ENCODE measurements at places on chromosomes 6 and 20.
A peak's percentile ranks its signal among the peaks of the same experiment; 100 is the strongest.

DNA sequence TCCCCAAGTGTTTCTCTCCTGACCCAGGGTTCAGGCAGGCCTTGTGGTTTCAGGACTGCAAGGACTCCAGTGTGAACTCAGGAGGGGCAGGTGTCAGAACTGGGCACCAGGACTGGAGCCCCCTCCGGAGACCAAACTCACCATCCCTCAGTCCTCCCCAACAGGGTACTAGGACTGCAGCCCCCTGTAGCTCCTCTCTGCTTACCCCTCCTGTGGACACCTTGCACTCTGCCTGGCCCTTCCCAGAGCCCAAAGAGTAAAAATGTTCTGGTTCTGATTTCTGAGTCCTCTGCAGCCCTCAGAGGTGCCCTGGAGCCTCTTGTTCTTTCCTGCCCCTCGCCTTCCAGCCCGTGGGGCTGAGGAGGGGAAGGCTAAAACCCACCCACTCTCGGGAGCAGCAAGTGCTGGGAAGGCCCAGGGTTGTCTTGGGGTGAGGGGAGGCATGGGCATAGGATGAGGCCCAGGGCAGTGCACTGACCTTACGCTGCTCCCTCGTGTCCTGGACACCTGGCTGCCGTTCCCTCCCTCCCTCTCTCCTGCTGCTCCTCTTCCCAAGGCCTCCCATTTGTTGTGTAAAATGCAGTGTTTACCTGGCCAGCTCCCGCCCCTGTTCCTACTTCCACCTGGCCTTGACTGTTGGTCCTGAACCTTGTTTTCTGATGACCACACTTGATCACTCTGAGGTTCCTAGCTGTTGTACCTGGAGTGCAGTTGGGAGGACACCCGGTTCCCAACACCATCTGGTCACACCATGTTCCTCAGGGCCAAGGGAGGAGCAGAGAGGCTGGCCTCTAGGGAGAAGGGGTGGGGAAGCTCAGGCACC is 9.9 kb downstream of the CNPY3 start:
- no peak for DNase-seq

- no peak for DNase-seq
Observed at GRCh38 chr6:1040393-1040792, 271.5 kb upstream of the FOXQ1 start.

- DNase-seq = no peak
Observed at GRCh38 chr6:82617648-82618047, 254.0 kb downstream of the TPBG start.

GRCh38 chr6:39137245-39137644 is 22.3 kb upstream of the SAYSD1 start:
- DNase-seq = no peak

- no peak for DNase-seq
Observed at GRCh38 chr6:42251911-42252637, 34.4 kb upstream of the MRPS10 start.

DNA sequence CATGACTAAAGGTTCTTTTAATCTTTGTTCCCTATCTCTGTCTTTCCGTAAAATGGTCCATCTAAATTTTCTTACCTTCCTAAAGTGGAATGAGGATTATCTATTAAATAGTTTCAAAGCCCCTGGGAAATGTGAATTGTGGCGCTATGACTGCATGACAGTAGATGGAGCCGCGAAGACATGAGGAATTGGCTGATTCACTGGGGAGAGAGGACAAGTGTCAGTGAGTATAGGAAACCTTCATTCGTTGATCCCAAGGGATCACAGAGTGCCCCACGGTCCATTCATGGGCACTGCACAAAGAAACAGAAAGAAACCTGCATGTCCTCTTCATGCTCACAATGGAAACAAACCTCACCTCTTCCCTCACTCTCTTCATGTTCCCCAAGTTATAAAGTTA is 479.3 kb upstream of the BTBD3 start:
- no peak for DNase-seq

- no peak for DNase-seq
Observed at GRCh38 chr6:167027772-167028171, 28.6 kb downstream of the CEP43 start.

GRCh38 chr6:2755456-2755855 is 4.7 kb upstream of the MYLK4 start:
- no peak for DNase-seq

DNA sequence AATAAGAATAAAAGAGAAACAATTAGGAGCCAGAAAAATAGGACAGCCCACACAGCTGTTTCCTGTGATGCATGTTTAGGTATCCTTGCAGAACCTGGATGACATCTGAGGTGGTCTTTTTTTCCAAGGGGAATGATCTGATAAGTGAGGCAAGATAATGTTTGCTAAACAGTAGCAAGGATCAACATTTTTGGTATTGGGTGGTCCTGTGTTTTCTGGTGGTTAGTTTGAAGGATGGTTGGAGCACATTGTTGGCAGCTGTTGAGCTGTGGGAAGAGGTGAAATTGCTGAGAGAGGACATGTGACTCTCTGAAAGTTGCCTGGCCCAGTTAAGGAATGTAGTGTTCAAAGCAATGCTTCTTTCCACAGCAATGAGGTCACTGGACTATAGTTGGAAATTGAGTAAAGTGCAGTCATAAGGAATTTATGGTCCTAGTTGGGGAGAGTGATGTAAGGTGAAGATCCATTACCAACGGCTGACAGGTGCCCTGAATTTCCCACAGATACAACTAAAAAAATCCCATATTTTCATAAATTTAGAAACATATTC is 270.2 kb upstream of the IMPG1 start:
- no peak for DNase-seq

DNA sequence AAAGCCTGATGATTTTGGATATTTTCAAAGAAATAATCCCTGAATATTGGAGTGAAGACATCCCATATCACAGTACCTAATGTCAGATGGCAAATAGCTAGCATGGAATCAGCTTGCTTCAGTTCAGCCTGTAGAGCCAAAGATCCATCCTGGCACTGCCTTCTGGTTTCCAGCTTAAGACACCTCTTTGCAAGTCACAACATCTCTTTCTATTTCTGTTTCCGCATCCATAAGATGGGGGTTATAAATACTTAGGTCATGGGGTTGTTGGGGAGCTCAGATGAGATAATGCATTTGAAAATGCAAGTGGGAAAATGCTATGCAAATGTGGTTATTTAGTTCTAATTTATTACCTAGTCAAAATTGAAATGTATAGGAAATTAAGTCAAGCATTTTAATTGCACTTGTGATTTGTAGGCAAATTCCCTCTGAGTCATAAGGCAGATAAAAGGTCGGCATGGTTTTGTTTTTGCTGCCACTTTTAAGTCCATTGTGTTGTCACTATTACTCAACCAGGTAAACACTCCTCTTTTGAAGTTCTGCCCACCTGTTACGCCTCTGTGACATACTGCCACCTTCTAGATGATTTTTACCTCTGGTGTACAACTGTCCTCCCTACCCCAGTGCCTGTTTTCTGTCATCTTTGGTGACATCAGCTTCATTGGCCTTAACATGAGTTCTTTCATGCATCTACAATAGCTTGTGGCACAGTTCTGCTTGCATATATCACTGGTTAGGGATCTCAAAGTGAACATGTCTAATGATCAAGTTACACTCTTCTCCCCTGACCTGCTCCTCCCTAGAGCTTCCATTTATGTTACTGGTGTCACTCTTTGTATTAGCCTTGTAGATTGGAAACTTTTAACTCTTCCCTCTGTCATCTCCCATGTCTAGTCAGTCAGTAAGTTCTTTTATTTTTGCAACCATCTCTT is 96.6 kb downstream of the CDKAL1 start:
- DNase-seq = peak; percentile 10

DNA sequence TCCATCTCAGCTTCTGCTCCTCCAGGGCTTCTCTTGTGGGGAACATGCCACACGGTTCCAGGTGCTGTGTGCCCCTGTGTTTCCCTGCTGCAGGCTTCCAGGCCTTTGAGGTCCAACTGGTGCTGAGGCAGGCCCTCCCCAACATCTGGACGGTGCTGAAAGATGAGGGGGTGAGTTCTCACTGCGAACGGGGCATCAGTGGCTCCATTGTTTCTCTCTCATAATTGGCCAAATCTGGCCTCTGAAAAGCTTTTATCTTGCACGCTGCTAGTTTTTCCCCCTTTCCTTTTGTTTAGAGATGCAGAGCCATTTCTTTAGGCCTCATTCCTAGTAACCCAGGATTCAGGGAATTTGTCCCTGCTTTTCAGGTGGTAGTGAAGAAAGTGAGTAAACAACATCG is 8.6 kb downstream of the PNLDC1 start:
- no peak for DNase-seq

DNA sequence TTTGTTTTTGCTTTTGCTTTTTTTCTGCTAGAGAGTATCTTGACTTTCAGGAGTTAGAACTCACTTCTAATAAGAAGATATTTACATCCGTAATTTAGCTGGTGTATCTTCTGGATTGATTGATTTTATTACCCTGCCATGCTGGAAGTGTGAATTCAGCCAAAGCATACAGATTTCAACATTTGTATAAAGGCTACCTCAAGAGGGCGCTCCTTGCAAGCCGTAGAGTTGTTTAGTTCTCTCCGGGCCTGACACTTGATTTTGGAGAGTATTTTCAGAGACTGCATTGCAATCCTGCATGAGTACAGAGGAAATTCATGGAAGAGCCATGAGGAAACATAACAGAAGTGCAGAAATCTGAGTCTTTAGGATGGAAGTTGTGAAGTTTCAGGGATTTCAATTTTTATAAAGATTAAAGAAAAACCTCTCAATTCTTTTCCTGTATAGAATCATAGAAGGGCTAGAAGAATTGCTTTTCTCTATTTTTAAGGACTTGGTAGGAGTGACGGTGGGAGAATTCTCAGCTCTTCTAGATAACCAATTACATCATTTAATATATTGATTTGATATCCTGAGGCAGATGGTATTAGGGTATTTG is 66.7 kb upstream of the TIAM2 start:
- DNase-seq = peak; percentile 33

DNA sequence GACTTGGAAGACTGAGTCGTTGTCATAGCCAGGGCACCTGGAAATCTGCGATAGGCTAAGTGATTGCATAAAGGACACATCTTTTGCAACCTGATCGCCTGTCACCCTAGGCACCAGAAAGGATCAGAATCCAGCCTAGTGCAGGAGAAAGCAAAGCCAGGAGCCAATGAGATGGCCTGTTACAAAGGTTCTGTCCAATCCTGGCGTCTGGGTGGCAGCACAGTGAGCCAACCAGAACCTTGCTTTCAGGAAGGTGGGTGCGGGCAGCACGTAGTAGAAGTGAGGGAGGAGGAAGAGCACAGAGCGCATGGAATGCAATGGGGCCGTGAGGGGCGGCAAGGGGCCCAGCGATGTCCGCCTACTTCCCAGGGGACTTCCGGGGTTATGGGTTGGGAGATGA is 120.4 kb upstream of the GGTLC1 start:
- peak; percentile 8 for DNase-seq

DNA sequence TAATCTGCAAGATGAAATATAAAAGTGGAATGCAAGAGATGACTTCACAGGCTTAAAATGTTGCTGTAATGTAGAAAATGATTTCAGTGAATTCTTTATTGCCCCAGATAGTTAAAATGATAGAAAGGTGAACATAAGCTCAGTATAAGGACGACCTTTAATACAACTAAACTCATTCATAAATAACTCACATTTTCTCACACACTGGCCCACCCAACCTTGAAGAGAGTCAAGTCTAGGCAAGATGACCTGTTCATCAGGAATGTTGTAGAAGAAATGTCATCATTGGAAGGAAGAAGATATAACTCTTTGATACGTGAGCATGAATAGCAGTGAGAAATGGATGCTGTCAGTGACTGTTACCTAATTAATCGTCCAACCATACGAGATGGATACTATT is 111.1 kb upstream of the SASH1 start:
- DNase-seq = no peak

- DNase-seq = no peak
Observed at GRCh38 chr6:89032599-89032998, 48.0 kb upstream of the PNRC1 start.

DNA sequence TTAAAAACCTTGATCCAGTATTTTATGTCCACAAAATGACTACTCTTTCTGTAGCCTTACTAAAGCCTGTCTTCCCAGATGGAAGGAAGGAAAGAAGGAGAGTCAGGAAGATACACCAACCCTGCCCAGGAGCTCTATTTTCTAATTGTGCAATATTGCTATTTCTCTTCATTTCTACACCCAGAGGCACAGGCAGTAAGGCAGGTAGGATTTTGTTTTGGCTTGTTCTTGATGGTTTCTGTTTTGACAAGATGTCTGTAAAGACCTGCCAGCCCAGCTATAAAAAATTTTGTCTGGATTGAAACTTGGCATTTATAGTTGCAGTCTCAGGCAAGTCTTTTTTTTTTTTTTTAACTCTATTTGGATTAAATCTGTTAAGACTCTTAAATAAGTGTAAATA is 587.5 kb upstream of the ARID1B start:
- DNase-seq = no peak

- DNase-seq = no peak
Observed at GRCh38 chr20:39259010-39259803, 297.1 kb downstream of the DHX35 start.

GRCh38 chr20:62642666-62643520 is 590 bp downstream of the SLCO4A1 start:
- no peak for DNase-seq

- DNase-seq = no peak
Observed at GRCh38 chr6:56815436-56815835, 139.5 kb upstream of the BEND6 start.

GRCh38 chr6:79605061-79605460 is 26.1 kb upstream of the SH3BGRL2 start:
- DNase-seq = no peak

- DNase-seq = no peak
Observed at GRCh38 chr6:127342946-127343808, at the start of gene ECHDC1. TSS of gene ECHDC1 (minus strand) at chr6:127343609. CDS start at chr6:127331028, 12,581 bp downstream.

DNA sequence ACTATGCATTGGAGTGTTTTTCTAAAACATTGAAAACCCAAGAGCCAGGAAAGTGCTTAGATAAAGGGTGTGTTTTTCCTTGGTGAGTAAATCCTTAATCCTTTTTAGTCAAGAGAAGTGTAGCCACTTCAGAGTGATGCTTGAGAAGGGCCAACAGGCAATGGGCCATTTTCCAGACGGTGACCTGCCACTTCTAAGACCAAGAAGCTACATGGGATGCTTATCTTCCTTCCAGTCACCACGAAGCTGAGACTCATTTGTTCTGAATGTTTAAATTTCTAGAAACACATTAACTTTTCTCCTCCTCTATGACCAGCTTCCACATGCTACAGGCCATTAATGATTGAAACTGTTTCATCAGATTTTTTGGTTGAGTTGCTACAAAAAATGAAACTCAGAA is 34.4 kb upstream of the NHSL1 start:
- no peak for DNase-seq

- no peak for DNase-seq
Observed at GRCh38 chr20:7765221-7765620, 175.0 kb downstream of the HAO1 start.

DNA sequence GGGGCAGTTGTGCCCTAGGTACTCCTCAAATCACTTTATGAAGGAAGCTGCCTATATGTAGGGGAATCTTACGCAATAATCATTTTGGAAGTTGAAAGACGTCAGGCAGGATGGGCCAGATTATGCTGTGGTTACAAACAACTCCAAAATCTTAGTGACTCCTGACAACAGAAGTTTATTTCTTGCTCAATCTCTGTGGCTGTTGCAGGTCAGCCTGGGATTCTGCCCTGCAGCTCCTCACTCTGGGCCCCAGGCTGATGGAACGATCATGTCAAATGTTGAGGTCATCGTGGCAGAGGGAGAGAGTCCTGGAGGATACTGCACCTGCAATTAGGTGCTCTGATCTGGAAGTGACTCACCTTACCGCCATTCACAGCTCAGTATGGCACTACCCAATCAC is 88.4 kb downstream of the ZDHHC14 start:
- DNase-seq = no peak

GRCh38 chr6:35013701-35014100 is 124.6 kb downstream of the ANKS1A start:
- no peak for DNase-seq

- no peak for DNase-seq
Observed at GRCh38 chr6:75196081-75196687, 9.7 kb downstream of the COL12A1 start.

GRCh38 chr20:16898433-16898832 is 150.3 kb downstream of the OTOR start:
- no peak for DNase-seq

All from GM12864 (cell line).